ENCODE measurements at places on chromosomes 1 and 21.

DNA sequence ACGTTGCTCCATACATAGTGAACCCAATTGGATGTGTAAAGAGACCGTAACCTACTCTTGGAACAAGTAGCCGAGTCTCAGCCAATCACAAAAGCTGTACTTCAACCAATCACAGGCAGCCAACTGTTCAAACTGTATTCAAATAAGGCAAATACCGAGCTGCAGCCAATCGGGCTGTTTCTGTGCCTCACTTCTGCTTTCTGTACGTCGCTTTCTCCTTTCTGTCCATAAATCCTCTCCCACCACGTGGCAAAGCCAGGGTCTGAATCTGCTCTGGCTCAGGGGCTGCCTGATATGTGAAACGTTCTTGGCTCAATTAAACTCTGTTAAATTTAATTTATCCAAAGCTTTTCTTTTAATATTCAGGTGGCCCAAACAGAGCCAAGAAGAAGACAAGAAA, 210.3 kb downstream of the URB2 start:
- DNase-seq, result no peak

GRCh38 chr1:205827623-205828022, 14.6 kb upstream of the SLC41A1 start:
- no peak for DNase-seq

GRCh38 chr1:17635811-17636210, 96.3 kb downstream of the ARHGEF10L start:
- DNase-seq, result no peak

- no peak for DNase-seq
These were observed 381.1 kb upstream of the PKN2 start for GRCh38 chr1:88302843-88303486.

DNA sequence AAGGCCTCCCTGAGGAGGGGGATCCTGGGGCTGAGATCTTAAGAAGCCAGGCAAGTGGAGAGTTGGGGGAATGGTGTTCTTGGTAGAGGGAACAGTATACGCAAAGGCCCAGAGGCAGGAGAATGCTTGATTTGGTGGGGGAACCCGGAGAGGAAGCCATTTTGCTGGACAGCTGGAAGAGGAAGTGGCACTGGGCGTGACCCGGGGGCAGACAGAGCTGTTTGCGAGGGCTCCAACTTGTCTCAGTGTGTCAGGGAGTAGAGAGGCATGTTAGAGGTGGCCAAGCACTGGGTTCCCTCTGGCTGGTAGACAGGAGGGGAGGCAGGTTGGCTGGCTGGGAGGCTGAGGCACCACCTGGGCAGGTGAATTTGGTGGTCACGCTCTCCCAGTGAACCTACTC, 96.3 kb upstream of the ACTL8 start:
- no peak for DNase-seq

DNA sequence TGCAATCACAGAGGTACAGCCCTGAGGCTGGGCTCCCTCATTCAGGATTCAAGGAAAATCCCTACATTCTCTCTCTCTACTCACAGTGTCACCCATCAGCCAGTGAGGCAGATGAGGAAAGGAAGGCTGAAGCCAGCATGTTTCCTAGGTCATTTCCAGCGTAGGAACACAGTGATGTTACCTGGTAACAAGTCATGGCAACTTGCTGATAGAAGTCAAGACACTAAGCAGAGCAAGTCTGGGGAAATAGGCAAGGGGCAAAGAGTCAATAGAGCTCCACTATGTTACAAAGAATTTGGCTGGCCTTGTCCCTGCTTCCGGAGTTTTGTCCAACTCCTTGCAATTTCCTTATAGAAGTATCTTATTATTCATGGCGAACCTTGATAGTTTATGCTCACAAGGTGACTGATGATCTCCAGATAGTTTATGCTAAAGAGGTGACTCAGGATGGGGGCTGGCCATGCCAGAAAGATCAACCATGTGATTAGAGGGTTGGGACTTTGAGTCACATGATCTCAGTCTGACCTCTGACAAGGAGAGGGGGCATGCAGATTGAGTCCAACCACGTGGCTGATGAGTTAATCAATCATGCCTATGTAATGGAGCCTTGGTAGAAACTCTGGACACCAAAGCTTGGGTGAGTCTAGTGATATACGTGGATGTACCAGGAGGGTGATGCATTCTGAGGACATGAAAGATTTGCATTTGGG, 51.1 kb downstream of the SUSD4 start:
- DNase-seq, result no peak

GRCh38 chr1:184408580-184408979, 21.8 kb downstream of the C1orf21 start:
- no peak for DNase-seq

- no peak for DNase-seq
These were observed 151.4 kb upstream of the ETV3 start for GRCh38 chr1:157289424-157290105.

GRCh38 chr1:155934936-155935590, 850 bp upstream of the KHDC4 start:
- no peak for DNase-seq

DNA sequence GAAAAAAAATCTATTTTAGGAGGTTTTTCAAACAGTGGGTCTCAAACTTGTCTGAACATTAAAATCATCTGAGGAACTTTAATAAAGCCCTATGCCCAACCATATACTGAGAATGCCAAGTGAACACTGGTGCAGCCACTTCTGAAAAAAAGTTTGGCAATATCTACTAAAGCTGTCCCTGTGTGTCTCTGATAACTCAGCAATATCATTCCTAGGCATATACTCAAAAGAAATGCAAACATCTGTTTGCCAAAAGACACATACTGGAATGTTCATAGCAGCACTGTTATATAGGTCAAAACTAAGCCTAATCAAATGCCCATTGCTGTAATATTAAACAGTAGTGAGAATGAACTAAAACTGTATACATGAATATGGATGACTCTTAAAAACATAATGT, 74.2 kb upstream of the RGS4 start:
- no peak for DNase-seq

GRCh38 chr1:187471555-187471954, 642.8 kb downstream of the PLA2G4A start:
- DNase-seq, result no peak

DNA sequence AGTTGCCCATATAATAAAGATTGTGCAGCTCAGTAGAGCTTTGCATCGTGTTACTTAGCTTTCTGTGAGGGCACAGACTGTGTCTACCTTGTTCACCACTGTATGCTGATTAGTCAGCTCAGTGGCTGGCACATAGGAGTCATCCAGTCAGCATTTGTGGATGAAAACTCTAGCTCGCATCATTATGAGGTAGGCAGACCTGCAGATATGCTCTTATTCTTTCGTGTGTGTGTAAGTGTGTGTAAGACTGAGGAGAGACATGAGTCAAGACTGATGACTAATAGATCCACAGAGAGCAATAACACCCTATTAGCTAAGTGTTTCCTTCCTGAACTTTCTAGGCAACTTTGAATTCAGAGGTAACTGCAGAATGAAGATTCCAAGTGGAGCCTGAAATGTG, 17.1 kb downstream of the TTF2 start:
- DNase-seq, result no peak

GRCh38 chr1:53049574-53049967, 12.4 kb upstream of the PODN start:
- DNase-seq, result no peak

DNA sequence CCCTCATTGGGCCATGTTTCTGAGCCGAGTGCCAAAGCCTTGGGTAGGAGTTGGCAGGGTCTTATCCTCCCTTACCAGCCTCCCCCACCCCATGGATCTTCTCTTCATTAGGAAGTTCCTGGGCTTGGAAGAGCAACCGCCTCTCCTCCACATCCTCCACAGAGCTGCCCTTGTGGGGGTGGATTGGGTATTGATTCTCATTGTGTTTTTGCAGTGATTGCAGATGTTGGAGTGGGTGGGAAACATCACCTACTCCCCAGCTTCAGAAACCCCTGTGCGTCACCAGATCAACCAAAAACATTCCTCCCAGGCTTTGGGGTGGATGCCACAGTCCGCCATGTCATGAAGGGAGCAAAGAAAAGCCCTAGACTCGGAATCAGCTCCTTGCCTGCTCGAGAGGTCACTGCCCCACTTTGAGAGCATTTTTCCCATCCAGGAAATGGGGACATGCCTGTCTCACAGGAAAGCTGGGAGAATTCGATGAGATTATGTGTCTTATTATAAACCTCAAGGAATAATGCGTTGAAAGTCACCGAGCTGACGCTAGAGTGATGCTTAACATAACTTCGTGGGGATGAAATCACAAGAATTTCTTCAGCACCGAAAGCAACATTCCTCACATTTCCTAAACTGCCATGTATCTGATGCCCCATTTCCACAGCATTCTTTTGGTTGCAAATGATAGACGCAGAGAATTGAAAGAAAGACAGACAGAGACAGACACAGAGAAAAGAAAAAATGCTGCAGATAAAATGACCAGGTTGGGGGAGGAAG, 44.7 kb upstream of the ZBTB40 start:
- DNase-seq, result no peak

DNA sequence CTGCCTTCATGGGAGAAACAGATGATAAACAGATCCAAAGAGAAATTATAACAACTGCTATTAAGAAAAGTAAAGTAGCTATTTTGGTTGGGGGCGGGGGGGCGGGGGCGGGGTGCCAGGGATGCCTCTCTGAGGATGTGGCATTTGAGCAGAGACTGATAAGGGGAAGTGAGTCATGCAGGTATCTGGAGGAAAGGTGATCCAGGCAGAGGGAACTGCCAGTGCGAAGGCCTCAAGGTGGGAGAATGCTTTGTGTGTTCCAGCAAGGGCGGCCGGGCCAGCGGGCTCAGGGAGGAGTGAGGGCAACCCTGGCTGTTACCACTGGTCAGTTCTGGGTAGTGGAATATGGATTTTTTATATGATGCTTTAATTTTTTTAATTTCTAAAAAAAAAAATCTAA, 7.0 kb upstream of the TNFRSF1B start:
- no peak for DNase-seq

DNA sequence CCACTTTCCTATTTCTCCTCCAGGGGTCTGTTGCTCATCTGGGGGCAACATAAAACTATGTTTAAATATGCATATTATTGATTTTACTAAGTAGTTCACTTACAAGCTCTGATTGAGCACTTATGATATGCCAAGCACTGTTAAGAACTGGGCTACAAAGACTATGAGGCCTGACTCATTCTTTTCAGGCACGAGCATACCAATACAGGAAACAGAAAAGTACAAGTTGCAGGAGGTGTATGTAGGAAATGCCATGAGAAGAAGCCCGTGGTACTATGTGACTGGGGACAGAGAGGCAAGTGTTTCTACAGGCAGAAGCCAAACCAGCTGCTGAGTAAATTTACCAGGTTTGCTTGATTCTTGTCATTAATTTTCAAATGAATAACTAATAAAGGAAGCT, 120.4 kb upstream of the PTGFR start:
- no peak for DNase-seq

DNA sequence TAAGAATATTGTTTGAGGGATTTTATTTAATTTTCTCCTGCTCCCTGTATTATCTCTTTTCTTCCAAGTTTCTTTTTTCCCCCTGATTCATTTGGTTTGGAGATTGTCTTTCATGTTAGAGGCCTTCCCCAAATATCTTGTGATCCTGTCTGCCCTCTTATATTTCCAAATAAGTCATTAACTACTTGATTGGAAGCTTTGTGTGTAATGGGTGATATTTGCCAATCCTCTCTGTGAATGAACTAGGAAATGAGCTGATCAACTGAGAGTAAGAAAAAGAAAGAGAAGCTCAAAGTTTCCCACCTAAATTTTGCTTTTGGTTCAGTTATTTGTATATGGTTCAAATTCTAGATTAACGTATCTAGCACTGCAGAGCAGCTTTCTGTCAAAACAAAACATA, 23.6 kb upstream of the LY9 start:
- DNase-seq, result no peak
